Neural progenitor cell (in vitro differentiated cells): ENCODE measurements at places on chromosomes 3 and 15. TPM values are rescaled to one million over a fixed set of nuclear protein-coding genes. Genes with fewer than 3 reads are reported as not detected.

- peak; percentile 75 for DNase-seq
- no peak within 1 kb of the TSS for H3K27ac ChIP-seq
- H3K4me1 ChIP-seq = peaks cover 3% of the 10 kb centered on the region
- no peaks in the 10 kb centered on the region for H3K36me3 ChIP-seq
Measured at GRCh38 chr3:161104561-161105551, at the start of gene B3GALNT1. B3GALNT1 (minus strand) TSS chr3:161105349; CDS start chr3:161086754, 18,595 bp downstream.

DNA sequence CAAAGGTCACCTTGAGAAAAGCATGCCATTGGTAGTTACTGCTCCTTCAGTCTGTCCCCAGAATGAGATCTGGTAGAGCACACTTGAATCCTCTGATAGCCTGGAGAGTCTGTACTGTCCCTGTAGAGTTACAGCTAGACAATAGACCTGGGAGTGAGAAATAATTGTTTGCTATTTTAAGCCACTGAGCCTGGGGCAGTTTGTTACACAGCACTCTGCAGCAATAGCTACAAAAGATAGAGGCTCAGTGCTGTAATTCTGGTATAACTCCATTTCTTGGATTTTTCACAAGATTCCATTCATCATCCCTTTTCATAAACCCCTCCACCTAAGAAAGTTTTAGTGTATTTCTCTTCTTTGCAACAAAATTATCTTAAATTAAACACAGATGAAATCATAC is 242.7 kb upstream of the ARRDC4 start:
- no peak for DNase-seq
- H3K27ac ChIP-seq = no peak overlapping the region
- no peaks in the 10 kb centered on the region for H3K36me3 ChIP-seq

DNA sequence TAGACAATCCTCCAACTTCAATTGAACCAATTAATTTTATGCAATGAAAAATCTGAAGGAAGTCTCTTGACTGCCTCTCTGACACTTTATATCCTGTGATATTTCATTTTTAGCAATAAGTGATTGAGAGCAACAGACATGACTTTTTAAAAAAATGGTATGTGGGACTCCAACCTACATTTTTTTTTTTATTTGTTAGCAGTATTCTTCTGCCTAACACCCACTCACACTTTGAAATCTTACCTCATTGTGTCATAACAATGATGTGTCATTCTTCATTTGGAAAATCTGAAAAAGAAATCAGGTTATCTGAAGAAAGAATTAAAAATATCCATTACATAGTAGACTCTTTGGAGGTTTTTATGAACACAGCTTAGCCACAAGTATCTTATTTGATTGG is 541.3 kb upstream of the KCNMB2 start:
- DNase-seq = no peak
- H3K27me3 ChIP-seq = no peaks in the 10 kb centered on the region
- no peak overlapping the region for H3K27ac ChIP-seq
- no peak overlapping the region for H3K4me3 ChIP-seq
- no peaks in the 10 kb centered on the region for H3K36me3 ChIP-seq

Gene P2RY1
- 3.0 and 3.9 TPM in 2 replicates for total RNA-seq

DNA sequence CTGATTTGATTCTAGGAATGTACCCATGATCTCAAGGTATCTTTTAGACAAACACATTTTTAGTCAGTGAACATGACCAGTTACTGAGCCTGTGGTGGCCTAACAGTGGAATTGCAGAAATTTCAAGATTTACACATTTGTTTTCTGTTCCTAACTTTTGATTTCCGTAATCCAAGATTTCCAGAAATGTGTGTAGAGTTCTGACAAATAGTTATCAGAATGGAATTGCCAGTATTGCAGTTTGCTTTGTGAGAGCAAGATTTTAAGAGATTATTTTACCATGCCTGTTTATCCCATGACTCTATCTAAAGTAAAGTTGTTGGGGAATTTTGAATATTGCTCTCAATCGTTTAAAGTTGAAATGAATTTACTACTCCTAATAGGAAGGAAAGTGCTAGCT is 11.7 kb upstream of the UTS2B start:
- no peaks in the 10 kb centered on the region for H3K4me1 ChIP-seq
- no peaks in the 10 kb centered on the region for H3K27me3 ChIP-seq
- H3K36me3 ChIP-seq = no peaks in the 10 kb centered on the region
- no peak for DNase-seq
- H3K4me3 ChIP-seq = no peak overlapping the region
- no peak overlapping the region for H3K27ac ChIP-seq
